ENCODE measurements at places on chromosomes 13 and 19.

- DNase-seq, result peak; percentile 81
Observed at GRCh38 chr19:45469945-45470761, 2.4 kb downstream of the FOSB start.

GRCh38 chr19:48395170-48395455, 1.6 kb downstream of the GRIN2D start:
- DNase-seq, result no peak

DNA sequence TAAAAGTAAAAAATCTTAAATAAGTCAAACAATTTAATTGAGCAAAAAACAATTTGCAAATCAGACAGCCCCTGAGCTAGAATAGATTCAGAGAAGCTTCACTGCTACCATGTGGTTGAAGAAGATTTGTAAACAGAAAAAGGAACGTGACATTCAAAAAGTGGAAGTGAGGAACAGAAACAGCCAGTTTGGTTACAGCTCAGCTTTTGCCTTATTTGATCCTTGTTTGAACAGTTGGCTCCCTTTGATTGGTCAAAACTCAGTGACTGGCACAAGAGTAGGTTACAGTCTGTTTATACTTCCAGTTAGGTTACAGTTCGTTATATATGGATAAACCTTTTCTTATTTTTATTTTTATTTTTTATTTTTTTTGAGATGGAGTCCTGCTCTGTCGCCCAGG, 5.8 kb downstream of the ZNF221 start:
- DNase-seq, result no peak

GRCh38 chr19:37361994-37362393, 8.9 kb upstream of the ZNF527 start:
- DNase-seq, result no peak

DNA sequence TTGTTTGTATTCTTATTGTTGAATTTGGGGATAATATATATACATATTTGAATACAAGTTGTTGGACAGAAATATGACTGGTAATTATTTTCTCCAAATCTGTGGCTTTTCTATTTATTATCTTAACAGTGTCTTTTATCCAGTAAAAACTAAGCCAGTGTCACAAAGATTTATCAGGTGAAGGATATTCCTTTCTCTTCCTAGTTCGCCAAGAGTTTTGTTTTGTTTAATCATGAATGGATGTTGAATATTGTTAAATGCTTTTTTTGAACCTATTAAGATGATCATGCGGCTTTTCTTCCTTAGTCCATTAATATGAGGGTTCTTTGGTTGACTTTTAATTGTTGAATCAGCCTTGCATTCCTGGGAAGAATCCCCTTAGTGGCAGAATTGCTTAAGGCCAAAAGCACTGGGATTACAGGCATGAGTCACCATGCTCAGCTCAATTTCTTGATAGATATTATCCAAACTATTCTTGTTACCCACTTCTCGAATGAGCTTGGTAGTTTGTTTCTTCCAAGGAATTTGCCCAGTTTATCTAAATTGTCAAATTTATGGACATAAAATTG, 53.3 kb downstream of the TEX26 start:
- no peak for DNase-seq

DNA sequence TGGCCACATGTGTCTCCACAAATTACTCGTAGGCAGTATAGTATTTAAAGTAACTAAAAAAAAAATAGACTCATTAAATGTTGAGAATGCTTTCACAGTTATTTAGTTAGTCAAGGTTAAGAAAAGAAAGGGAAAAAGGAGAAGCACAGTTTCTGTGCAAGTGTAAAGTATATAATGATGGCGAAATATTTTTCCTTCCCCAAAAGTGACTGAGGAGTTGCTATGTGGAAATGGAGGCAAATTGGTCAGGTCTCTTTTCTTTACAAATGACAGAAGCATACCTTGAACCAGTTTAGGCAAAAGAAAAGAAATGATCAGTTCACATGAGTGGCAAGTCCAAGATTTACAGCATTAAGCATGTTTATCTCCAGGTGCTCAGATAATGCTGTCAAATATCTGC, 18.0 kb downstream of the CSNK1A1L start:
- no peak for DNase-seq

DNA sequence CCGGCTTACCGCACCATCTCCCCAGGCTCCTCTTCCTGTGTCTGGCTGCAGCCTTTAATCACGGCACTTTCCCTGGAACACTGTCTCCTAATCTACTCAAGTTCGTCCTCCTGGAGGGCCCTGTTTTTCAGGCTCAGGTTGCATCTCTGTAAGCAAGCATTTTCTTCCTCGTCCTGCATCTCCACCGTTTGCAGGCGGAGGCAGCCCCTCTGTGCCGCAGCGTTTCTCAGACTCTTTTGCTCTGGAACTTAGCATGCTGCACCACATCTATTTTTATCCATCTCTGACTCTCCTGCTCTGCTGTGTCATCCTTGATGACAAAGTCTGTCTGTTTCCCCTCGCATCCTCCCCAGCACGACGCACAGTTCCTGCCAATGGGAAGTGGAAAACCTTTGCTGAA, 117.5 kb downstream of the ATP8A2 start:
- DNase-seq, result no peak

GRCh38 chr19:16067205-16067938, 8.9 kb upstream of the TPM4 start:
- DNase-seq, result no peak

DNA sequence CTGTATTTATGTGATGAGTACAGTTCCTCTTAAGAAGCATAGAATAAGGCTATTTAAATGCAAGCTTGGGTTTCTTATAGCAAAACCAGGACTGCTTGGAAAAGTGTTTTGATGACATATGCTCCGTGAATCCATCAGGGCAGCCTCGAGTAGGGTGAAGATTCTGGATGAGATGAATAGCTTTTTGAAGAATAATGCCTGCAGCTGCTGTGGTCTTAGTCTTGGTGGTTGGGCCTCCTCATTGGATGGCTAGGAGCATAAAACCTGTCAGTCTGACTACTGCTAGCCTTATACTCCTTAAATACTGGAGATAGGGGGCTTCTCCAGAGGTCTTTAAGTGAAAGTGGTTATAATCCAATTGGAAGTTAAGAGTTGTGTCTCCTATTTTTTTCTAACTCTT, 704.3 kb downstream of the FGF9 start:
- DNase-seq, result no peak

GRCh38 chr13:51035978-51036377, 75.1 kb downstream of the C13orf42 start:
- DNase-seq, result no peak

DNA sequence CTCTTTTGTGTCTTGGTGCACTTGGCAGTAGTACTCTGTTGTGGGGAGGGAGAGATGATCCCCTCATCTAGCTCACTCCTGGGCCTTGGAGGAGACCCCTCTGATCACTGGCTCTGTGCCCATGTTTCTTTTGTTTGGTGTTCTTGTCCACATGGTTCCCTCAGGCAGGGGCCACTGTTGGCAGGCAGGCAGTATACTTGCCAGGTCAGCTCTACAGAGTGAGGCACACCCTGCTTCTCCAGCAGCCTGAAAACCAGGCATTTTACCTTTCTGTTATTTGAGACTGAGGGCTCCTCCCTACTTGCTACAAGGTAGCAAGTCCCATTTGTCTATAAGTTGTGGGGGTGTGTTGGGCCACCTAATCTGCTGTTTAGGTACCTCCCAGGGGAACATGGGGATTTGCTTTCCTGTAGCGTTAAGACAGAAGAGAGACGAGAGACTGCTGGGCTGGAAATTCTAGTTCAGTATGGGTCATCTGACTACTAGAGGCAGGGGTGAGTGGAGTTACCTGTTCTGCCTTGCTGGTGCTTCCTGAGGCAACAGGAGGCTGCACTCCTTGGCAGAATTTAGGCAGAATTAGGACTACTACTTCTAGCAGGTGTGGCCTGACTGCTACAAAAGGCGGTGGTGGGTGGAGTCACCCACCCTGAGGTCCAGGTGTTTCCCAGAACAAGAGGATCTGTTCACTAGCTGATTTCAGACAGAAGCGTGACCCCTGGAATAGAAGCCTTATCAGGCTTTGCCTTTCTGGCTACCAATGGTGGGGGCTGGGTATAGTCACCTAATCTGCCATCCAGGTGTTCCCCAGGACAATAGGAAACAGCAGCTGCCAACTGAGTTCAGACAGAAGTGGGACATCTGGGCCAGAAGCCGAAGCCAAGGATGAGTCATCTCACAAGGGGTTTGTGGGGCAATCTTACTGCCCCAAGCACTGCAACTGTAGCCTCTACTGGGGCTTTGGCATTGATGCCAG, 843.0 kb upstream of the ATXN8OS start:
- DNase-seq, result no peak

DNA sequence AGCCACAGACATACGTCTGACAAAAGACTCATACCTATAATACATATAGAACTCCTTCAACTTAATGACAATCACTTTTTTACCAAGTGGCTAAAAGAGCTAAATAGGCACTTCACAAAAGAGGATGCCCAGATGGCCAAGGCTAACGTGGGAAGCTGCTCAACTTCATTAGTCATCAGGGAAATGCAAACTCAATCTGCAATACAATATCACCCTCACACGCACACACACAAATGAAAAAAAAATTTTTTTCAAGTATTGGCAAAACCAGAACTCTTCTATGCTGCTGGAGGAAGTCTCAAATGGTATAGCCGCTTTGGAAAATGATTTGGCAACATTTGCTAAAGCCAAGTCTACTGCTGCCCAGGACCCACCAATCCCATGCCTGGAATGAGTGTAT, 14.6 kb upstream of the DNMT1 start:
- DNase-seq, result no peak
